ENCODE measurements at places on chromosomes 5 and 9.

- DNase-seq = no peak
Measured at GRCh38 chr9:136990242-136990911, 1.8 kb upstream of the PAXX start.

DNA sequence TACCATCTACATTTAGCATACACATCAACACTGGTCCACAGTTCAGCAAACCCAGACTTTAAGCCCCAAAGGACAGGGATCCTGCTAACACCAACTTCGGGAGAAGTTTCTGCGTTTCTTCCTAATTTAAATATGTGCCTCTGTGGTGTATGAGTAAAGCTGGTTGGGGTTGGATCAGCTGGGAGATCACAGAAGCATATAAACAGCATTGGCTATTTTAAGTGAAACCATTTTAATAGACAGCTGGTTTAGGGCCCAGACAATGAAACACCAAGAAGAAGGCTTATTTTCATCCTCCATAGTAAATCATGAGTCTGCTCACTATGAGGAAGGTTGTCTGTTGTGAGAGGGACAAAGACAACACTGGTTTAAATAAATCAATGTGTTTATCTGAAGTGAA, 11.3 kb downstream of the EBF1 start:
- no peak for DNase-seq

DNA sequence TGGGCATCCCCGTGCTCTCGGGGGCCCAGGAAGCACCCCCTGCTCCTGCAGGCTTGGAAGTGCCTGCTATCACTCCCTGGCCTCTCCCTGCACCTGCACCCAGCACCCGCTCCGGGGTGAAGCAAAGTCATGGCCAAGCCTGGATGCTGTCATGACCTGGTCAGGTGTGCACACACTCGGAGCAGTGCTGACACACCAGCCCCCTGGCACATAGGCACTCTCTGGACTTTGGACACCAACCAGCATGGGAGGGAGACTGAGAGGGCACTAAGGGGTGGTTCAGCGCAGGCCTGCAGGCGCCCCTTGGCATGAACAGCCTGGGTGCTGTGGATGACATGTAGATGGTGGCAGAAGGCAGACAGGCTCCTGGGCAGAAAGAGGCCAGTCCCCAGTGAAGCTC, 158.6 kb downstream of the GHR start:
- no peak for DNase-seq

GRCh38 chr5:102241809-102242421, 54.2 kb downstream of the SLCO4C1 start:
- no peak for DNase-seq

- no peak for DNase-seq
Measured at GRCh38 chr5:91228188-91228587, 154.9 kb downstream of the ARRDC3 start.

GRCh38 chr5:126414874-126415502, 8.2 kb upstream of the GRAMD2B start:
- no peak for DNase-seq

DNA sequence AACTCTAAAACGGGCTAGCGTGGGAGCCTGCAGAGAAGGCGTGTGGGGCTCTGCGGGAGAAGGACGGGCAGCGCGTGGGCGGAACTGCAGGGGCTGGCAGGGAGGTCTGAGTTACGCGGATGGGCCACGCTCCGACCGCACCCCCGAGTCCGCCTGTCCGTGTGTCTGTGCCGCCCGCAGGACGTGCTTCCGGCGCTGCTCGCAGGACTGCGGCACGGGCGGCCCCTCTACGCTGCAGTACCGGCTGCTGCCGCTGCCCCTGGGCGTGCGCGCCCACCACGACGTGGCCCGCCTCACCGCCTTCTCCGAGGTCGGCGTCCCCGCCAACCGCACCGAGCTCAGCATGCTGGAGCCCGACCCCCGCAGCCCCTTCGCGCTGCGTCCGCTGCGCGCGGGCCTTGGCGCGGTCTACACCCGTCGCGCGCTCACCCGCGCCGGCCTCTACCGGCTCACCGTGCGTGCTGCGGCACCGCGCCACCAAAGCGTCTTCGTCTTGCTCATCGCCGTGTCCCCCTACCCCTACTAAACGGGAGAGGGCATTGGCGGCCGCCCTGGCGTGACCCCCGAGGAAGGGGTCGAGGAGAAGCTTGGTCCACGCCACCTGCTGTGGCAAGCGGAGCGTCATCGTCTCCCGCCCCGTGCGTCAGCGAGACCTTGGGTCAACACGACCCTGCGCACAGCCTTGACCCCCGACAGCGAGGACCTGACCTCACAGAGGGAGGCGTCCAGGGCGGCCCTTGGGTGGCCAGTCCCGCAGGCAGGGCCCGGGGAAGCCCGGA, 11.4 kb upstream of the ASS1 start:
- DNase-seq = no peak

DNA sequence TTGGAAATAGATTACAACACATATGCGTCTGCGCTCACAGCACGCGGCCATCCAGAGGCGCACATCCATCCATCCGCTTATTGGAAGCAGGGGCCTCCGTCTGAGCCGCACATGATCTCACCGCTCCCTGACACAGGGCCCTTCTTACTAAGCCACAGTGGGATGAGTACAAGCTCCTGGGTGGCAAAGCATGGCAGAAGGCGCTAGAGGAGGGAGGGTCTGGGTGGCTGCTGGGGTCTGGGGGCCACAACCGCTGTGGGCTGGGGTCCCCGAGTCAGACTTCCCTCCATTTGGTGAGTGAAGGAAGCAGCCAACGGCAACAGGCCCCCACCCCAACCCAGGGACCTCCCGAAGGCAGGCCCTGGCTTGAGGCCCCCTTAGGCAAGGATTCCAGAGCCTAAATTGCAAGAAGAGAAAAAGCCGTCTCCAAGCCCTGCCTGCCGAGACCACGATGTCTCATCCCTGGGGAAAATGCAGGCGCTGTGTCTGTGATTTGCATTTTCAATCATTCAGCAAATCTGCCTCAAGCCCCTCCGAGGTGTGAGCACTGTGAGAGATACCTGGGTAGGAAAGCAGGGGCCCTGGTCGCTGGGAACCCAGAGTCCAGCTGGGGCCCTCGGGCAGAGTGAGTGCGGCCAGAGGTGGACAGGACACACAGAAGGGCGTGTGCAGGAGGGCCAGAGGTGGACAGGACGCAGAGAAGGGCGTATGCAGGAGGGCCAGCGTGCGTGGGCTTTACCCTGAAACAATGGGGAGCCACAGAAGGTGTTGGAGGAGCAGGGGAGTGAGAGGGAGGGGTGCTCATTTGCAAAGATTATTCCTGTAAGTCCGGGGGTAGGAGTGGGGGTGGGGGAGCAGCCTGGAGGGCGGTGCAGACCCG, 135.7 kb downstream of the OLFM1 start:
- DNase-seq = no peak

- peak; percentile 15 for DNase-seq
Measured at GRCh38 chr9:124673063-124673462, 98.0 kb downstream of the NR6A1 start.

- no peak for DNase-seq
Measured at GRCh38 chr5:56142614-56143372, 90.3 kb downstream of the ANKRD55 start.

DNA sequence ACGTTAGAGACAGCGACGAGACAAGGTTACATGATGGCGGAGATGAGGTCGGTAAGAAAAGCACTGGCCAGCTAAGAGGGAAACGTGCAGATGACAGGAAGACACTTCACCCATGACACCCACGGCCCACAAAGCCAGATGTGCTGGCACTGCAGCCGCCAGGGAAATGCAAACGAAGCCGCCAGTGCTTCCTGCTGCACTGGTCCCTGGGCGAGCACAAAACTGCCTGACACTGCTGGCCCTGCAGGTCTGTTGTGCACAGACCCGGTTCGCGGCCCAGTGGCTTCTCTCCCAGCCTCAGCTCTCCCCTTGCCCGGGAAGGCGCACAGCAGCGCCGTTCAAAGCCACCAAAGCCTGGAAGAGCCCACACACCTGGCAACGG, 20.3 kb downstream of the QSOX2 start:
- no peak for DNase-seq

DNA sequence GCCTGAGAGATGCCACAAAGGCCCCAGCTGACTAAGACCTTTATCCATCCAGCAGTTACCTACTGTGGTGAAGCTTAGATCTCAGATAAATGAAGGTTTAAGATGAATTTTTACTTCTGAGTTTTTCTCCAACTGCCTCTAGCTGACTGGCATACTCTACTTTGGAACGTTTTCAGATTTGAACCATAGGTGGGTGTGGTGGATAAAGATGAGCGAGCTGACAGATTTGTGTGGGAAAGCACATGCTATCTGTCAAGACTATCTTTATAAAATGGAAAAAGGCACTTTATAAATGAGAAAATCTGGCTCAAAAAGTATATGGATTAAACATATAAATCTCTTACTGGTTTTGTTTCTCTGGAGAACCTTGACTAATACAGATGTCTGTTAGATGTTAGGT, 160.8 kb downstream of the MCTP1 start:
- DNase-seq = no peak

DNA sequence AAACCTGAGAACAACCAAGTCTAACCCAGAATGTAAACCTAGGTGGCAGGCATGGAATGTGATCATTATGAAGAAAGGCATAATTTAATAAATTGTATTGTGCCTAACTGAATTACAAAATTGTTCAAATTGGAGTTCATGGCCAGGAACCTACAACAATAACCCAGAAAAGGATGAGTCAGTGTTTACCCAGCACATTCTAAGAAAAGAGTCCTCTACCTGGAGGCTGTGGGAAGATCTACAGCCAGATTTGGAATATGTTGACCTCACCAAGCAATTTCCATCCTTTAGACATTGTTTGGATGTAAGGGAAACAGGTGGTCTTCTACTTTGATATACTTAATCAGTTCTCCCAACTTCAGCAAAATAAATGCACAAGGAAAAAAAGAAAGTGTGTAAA, 152.2 kb downstream of the TMEM161B start:
- DNase-seq = no peak

- no peak for DNase-seq
Measured at GRCh38 chr9:108197008-108197365, 658.8 kb downstream of the ACTL7B start.

DNA sequence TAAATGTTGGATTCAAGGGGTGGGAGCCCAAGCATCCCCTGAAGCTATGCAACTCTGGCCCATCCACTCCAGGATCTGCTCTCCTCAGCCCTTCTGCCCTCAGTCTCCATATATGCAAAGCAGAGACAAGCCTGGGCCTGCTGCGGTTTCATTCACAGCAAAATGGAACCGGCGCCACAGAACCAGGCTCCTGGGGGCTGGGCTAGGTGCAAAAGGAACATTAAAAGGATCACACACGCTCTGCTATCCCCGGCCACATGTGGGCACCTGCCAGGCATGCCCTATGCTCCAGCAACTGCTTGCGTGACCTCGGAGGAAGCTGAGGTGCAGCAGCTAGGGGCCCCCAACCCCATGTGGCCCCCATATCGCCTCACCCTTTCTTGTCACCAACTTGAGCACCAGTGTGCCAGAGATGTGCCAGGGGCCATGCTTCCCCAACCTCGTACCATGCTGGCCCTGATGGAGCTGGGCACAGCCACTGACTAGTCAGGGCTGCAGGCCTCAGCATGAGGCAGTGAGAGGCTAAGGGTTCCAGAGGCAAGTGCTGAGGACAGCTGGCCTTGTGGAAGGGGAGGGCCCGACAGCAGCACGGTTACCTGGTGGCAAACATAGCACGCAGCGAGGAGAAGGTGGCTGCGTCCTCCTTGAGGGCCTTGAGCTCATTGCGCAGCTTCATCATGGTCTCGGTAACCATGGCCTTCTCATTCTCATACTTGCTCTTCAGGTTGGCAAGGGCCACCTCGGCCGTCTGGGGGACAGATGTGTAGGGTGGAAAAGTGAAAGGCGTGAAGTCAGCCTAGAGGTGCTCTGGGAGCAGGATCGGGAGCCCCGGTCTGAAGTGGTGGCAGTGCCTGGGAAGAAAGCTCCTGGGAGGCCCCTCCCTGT, 47.2 kb downstream of the BICD2 start:
- DNase-seq = no peak

- DNase-seq = no peak
Measured at GRCh38 chr5:98454407-98454806, 319.1 kb upstream of the RGMB start.

DNA sequence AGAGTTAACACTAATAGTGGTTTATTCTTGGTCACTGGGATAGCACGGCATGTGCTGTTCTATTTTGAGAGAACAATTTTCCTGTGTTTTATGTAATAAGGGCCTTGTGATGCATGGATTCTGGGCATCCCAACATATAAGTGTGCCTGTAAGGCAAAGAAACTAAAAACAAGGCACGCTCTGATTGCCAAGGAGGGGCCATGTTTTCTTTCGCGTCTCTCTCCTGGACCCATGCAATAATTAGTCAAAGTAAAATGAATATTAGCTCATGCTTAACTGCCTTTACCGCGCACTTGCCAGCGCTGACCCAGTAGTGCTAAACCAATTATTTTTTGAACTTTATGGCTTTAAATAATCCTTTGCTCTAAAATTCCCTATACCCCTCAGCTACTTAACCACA, 140.9 kb downstream of the PSAT1 start:
- no peak for DNase-seq

GRCh38 chr5:142186857-142187594, 78.4 kb downstream of the NDFIP1 start:
- DNase-seq = no peak

GRCh38 chr9:100619665-100620064, 41.8 kb downstream of the CAVIN4 start:
- DNase-seq = no peak

- DNase-seq = no peak
Measured at GRCh38 chr5:39505791-39506190, 81.0 kb upstream of the DAB2 start.

- DNase-seq = no peak
Measured at GRCh38 chr9:70485273-70485858, 70.9 kb upstream of the KLF9 start.

GRCh38 chr5:32182463-32183063, 8.4 kb upstream of the GOLPH3 start:
- DNase-seq = peak; percentile 79

Data from Kasumi-1 (cell line).